ENCODE measurements at places on chromosomes 4 and X.

GRCh38 chrX:110086916-110087484, 84.1 kb downstream of the TMEM164 start:
- no peak for DNase-seq

GRCh38 chr4:117661091-117662072, 372.9 kb upstream of the NDST3 start:
- DNase-seq, result no peak

DNA sequence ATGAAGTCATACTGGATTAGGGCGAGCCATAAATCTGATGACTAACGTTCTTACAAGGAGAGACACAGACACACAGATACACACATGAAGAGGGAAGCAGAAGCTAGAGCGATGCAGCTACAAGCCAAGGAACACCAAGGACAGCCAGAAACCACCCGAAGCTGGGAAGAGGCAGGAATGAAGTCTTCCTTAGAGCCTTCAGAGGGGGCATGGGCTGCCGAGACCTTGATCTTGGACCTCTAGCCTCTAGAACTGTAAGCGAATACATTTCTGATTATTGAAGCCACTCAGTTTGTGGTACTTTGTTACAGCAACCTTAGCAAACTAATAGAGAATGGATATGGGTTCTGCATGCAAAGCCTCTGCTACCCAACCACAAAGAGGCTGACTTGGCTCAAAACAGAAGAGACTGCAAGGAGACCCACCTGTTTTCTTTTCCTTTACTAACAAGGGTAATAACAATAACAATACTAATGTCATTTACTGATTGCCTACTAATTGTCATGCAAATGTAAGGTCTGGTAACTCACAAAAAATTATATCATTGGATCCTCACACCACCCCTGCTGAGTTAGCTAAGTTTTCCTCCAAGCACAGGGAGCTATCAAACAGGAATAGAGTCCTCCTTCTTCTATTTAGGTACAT, 10.1 kb upstream of the LDB2 start:
- DNase-seq, result no peak

- no peak for DNase-seq
Measured at GRCh38 chr4:126344472-126344871, 1029.7 kb downstream of the FAT4 start.

GRCh38 chrX:47807548-47807947, 29.2 kb upstream of the ZNF81 start:
- DNase-seq, result no peak

- no peak for DNase-seq
Measured at GRCh38 chrX:42127563-42127962, 204.2 kb upstream of the CASK start.

- no peak for DNase-seq
Measured at GRCh38 chrX:148612431-148612830, 112.0 kb downstream of the AFF2 start.

DNA sequence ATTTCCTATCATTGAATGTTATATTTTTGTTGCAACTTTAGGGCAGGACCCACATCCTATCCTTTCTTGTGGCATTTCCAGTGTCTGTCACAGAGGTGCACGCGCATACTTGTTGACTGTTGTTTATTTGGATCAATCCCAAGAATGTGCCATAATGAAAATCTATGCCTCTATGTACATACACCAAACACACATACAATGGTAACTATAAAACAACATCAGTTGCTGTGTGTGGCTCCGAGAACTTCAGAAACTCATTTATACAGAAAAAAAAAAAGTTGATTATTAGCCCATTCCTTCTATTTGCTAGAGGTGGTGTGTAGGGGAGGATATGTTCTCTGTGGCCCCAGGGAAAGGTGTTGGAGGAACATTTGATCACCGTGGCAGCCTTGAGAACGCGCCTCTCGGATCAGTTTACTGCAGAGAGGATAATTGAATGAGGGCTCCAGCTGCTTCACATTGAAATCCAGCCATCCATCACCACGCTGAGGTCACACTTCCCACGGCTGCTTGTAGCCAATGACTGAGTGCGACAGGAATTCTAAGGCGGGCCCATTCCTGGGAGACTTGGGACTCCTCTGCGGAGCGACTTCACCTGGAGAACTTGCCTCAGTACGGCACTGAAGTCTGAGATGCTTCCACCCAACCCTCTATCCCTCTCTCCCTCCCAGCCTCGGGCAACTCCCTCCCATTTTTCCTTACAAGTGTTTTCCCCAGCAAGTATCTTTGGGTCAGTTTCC, 19.5 kb downstream of the SMPX start:
- peak; percentile 80 for DNase-seq

GRCh38 chr4:3730422-3731190, 35.6 kb upstream of the ADRA2C start:
- DNase-seq, result no peak

DNA sequence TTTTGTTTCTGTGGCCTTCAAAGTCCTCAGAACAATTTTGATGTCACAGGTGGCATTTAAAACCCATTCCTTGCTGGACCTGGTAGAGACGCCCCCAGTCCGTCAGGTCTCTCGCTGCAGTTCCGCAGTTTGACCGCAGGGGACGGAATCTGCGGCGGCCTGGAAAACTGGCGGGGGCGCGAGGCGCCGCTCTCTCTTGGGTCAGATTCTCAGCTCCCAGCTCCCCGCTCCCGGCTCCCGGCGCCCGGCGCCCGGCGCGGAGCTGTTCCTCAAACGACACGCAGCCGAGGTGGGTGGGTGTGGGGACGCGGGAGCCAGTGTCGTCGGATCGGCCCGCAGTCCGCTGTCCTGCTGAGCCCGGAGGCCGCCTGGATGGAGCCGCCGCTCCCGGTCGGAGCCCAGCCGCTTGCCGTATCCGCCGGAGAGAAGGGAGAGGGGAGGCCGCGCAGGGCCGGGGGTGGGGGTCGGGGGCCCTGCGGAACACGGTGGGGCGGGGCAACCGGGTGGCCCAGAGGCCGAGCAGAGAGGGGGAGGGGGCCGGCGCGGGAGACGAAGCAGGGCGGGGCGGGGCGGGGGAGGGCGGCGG, at the start of gene OCRL:
Gene OCRL (plus strand): TSS at position 192 of the 586 bp plus-strand sequence. CDS start 181 bp downstream, at position 373.
- DNase-seq, result peak; percentile 71

DNA sequence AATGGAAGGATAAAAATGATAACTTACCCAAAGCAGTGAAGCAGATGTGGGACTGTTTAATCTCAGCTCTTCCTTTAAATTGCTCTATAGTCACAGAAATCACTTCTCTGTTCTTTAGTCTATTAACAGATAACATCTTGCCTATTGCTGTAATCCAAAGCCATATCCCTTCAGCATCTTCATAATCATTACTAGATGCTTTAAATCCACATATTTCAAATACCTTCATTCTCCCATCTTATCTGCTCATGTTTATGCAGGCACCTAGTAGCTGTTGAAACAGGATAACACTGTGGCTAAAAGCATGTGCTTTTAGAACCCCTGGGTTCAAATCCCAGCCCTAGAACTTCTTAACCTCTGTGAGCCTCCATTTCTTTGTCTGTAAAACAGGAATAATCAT, 209.9 kb downstream of the RELL1 start:
- DNase-seq, result no peak

GRCh38 chr4:113639326-113639725, 122.2 kb downstream of the CAMK2D start:
- no peak for DNase-seq
